Stimulated activated CD4-positive, alpha-beta T cell treated with anti-CD3 and anti-CD28 coated beads, Interleukin-15, amount 100 ng/mL, for 24 hours (primary cell): ENCODE measurements at places on chromosomes 4 and X.

DNA sequence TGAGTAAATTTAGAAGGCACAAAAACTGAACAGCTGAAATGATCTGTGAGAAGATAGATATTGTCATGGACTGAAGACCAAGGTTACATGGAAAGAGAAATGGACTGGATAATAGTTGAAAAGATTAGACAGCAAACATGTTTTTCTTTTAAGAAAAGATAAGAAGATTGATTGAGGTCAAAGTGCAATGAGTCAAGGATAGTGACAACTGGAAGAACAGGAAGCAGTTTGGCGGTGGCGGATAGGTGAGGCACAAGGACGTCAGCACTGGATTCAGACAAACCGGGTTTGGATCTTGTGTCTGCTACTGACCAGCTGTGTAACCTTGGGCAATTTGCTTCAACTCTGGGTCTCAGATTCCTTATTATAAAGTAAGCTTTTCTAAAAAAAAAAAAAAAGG is 2.0 kb upstream of the HPGD start:
- no peak for DNase-seq

- peak; percentile 22 for DNase-seq
Observed at GRCh38 chrX:50579955-50580354, 109.3 kb upstream of the DGKK start.

- no peak for DNase-seq
Observed at GRCh38 chr4:166198516-166199310, 325.7 kb downstream of the TLL1 start.

DNA sequence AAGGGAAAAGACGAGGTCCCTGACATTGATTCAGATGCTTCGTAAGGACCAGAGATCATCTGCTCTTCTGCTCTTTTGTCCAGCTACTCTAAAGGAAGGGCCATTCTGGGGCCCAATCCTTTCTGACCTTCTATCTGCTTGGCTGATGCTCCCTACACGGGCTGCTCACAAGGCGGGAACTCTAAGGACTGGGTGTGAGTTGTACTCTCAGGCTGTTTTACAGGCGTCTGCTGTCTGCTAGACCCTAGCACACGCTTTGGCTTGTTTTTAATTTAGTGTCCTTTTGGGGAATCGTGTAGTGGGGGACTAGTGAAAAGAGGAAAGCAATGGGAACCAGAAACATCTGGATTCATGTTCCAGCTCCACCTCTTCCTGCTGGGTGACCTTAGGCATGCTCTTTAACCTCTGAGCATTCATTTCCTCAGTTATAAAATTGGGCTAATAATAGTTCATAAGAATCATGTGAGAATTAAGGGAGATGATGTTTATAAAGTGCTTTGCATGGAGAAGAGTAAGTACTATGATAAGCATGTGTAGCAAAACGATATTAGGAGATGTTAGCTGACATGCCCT is 53.1 kb downstream of the CASP3 start:
- DNase-seq: no peak

GRCh38 chr4:57043347-57044251 is 64.9 kb downstream of the POLR2B start:
- DNase-seq: no peak

GRCh38 chr4:176150704-176151103 is 44.7 kb downstream of the SPATA4 start:
- DNase-seq: no peak

- DNase-seq: no peak
Observed at GRCh38 chrX:104315555-104315954, 60.8 kb upstream of the ESX1 start.

DNA sequence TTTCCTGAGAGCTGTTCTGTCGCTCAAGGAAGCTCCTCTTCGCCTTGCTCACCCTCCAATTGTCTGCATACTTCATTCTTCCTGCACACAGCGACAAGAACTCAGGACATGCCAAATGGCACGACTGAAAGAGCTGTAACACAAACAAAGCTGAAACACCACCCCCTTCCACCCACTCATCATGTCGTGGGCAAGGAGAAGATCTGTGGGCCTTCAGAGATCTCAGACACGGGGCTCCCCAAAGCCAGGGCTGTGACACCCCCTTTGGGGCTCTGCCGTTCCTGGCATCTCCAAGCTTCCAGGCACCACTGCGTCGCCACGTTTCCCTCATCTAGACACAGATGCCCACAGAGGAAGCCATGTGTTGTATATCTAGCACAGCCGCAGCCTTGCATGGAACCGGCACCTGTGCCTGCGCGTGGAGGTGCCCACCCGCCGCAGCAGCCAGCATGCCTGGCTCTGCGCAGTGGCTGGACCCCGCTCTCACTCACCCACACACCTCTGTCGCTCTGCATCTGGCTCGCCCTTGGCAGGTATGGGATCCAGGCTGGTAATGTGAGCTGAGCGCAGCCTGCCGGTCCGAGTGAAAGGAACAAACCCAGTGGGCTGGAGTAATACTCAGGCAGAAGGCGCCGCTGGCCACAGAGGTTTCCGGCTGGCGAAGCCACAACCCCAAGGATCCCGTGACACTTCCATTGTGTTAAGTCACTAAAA is 676.4 kb upstream of the INTU start:
- DNase-seq: no peak

DNA sequence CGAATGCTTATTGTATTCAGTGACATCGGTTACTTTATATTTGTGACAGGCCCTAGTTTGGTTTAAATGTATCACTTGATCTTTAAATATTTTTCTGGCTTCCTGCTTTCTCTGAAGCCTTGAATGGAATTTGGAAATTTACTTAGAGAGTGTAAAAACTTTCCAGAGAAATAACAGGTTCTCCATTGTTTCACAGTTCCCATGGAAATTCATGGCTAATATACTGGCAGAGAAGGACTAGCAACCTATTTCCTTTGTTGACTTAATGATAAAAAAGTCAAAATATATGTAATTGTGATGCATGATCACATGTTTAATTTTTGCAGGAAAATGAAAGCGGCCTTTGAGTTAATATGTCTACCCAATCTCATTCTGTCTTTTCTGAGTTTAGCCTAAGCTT is 13.2 kb downstream of the NEIL3 start:
- DNase-seq: no peak

GRCh38 chrX:78092296-78092695 is 11.8 kb upstream of the PGK1 start:
- no peak for DNase-seq

DNA sequence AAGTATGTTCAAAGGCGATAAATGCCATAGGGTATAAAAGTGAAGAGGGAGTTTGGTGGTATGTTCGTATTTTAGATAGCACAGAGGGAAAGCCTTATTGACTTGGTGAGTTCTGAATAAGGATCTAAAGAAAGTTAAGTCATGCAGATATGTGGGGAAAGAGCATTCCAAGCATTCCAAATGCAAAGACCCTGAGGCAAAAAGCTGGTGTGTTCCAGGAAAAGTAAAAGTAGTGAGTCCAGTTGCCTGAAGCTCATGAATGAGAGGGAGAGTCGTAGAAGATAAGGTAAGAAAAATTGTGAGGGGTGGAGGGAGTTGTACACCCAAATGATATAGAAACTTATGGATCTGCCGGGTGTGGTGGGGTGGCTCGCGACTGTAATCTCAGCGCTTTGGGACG is 426.7 kb downstream of the RPA4 start:
- DNase-seq: no peak

GRCh38 chrX:13260598-13260997 is 59.3 kb downstream of the ATXN3L start:
- no peak for DNase-seq

DNA sequence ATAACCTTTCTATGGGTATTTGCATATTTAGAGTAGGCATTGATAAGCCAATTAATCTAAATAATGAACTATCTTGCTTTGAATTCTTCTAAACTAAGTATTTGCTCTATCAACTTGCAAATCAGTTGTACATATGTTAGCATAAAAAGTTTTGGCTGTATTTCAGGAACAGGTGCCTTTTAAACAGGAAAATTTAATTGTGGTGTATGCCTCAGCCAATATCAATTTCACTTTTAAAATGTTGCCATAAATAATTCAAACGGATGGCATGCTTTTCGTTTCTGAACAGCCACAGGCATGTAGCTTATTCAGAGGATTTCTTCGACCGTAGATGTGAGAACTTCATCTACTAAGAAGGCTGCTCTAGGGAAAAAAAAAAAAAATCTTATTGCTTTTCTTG is 99.9 kb downstream of the DCLK2 start:
- DNase-seq: no peak

- DNase-seq: no peak
Observed at GRCh38 chrX:139121616-139122286, 408.8 kb upstream of the F9 start.

- DNase-seq: no peak
Observed at GRCh38 chr4:663046-663437, 11.0 kb downstream of the ATP5ME start.

DNA sequence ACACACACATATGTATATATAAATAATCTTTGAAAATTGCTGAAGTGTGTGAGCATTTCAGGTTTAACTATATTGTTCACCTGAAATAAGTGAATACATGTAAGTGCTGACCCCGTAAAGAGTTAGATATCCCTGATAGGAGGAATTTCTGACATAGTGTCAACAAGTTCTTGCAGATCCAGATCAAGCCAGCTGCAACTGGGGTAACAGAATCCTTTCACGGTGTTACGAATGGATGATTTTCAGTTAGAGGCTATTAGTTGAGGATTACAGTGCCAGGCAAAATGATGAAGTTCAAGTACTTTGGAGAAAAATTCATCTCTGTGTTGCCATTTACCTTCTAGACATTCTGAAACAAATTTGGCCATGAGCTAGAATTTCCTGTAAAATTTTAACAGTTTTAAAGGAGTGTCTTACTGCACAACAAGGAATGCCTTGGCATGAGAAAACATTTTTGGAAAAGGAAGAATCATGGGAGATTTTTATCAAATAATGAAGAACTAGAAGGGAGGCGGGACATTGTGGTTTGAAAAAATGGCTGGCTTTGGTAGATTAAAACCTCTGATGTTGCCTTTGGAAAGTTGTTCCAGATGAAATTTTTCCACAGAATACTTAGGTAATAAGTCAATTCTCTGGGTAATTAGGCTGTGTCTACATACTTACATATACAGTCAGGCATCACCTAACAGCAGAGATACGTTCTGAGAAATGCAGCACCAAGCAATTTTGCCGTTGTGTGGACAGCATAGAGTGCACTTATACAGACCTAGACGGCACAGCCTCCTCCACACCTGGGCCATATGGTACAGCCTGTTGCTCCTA is 84.4 kb upstream of the FAT1 start:
- DNase-seq: no peak

DNA sequence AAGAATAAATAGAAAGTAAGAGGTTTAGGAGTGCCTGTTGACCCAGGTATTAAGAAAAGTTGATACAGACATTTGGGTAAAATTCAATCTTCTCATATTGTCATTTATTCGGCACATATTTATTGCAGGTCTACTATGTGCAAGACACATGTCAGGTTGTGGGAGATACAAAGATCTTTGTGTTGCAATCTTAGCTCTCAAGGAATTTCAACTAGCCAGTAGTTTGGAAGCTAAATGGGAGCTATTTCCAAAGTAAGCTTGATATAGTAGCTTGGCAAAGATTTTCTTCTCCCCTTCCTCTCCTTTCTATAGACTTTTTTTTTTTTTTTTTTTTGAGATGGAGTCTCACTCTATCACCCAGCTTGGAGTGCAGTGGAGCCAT is 122.9 kb downstream of the SYNPO2 start:
- DNase-seq: no peak

DNA sequence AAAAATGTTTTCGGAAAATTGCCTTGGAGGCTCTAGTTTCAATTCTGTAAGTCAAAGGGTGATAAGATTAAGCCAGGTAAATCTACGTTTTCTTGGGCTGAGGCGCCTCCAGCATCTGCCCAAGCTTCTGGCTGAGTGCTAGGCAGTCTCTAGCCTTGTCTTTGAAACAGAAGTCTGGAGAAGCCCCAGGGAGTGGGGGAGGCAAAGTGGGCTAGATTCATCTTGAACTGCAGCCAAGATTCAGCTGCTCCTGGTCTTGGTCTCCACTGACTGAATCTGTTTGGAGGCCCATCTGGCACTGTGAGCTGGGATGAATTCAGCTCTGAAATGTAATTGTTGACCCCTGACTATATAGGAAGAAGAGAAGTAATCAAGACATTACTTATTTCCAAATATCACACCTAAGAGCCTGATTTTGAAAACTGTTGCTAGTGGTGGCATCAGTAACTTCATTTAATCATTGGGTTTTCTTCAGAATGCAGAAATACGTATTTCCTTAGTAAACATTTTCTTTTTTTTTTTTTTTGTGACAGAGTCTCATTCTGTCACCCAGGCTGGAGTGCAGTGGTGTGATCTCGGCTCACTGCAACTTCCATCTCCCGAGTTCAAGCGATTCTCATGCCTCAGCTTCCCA is 187.3 kb upstream of the LEF1 start:
- no peak for DNase-seq

GRCh38 chrX:34859191-34859590 is 83.4 kb upstream of the FAM47B start:
- no peak for DNase-seq

DNA sequence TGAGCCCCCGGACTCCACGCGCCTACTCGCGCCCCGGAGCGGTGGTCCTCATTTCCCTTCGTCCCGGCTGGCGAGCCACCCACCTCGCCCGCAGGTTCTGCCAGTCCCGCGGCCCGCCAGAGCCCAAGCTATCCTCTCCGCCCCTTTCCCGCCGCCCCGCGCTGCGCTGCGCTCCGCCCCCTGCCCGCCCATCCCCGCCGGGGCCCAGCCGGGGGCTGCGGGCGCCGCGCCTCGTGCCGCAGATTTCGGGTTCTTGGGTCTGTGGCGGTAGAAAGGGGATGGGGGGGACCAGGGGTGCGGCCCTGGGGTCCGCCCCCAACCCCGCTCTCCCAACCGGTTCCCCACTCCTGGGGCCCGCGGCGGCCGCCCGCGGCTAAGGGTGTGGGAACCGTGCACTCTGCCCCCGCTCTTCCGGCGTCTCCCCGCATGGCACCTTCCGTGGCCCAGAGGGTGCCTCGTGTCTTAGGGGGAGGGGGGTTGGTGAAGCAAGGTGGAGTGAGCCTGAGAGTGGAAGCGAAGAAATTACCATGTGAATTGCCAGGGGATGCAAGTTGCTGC is 650.8 kb upstream of the DIPK2B start:
- DNase-seq: peak; percentile 77

GRCh38 chr4:112109360-112110058 is 35.7 kb upstream of the FAM241A start:
- no peak for DNase-seq

- no peak for DNase-seq
Observed at GRCh38 chr4:122700178-122700725, 32.3 kb upstream of the BBS12 start.

DNA sequence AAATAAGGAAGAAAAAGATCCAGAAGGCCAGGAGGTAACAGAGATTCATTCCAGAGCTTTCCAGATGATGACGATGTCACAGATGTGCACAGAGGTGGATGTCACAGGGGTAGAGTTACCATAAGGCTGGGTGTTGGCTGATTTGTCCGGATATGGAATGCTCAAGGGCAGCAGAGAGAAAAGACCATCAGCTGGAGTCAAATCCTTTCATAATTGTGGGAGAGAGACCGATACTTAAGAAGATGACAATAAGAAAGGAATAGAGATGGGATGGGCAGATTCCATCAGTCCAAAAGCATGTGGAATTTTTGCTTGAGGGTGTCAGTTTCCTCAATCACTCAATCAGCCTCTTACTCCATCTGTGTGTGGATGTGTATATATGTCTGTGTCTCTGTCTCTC is 150.4 kb downstream of the CENPC start:
- DNase-seq: no peak
